Ovary (tissue), 10 donors: ENCODE measurements at places on chromosomes 7 and 10. TPM values are rescaled to one million over a fixed set of nuclear protein-coding genes. Genes with fewer than 3 reads are reported as not detected.

- no peak for DNase-seq
- H3K36me3 ChIP-seq: no peaks in the 10 kb centered on the region
- H3K27me3 ChIP-seq: no peaks in the 10 kb centered on the region
- no peaks in the 10 kb centered on the region for H3K4me1 ChIP-seq
- no peak overlapping the region for H3K4me3 ChIP-seq
These were observed 458.8 kb downstream of the DNAJB6 start for GRCh38 chr7:157795643-157796042.

GRCh38 chr10:67785098-67785497, 52.9 kb downstream of the DNAJC12 start:
- no peaks in the 10 kb centered on the region for H3K27me3 ChIP-seq
- no peak overlapping the region for H3K4me3 ChIP-seq
- no peak for DNase-seq
- no peaks in the 10 kb centered on the region for H3K36me3 ChIP-seq

GRCh38 chr10:122232769-122233168, 38.3 kb upstream of the BTBD16 start:
- H3K4me3 ChIP-seq: no peak overlapping the region
- no peak for DNase-seq
- no peak overlapping the region for H3K27ac ChIP-seq
- no peaks in the 10 kb centered on the region for H3K4me1 ChIP-seq

- no peaks in the 10 kb centered on the region for H3K4me1 ChIP-seq
- no peak overlapping the region for H3K4me3 ChIP-seq
- no peak for DNase-seq
- no peaks in the 10 kb centered on the region for H3K27me3 ChIP-seq
These were observed 66.1 kb upstream of the ZPBP start for GRCh38 chr7:50159154-50159553.

DNA sequence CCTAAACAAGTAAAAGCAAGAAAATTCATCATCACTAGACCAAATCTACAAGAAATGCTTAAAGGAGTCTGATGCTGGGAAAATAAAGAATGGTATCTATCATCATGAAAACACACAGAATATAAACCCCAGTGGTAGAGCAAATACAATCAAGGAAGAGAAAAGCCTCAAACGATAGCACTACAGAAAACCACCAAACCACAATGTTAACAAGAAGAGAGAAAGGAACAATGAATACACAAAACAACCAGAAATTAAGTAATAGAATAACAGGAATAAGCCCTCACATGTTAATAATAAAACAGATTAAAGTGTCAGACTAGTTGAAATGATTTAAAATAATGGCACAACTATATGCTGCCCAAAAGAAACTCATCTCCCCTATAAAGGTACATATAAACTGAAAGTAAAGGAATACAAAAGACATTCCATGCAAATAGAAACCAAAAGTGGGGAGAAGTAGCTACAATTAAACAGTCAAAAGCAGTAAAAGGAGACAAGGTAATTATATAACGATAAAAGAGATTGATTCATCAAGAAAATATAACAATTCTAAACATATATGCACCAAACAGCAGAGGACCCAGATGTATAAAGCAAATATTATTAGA, 77.3 kb downstream of the JMJD1C start:
- H3K27me3 ChIP-seq: no peaks in the 10 kb centered on the region
- H3K27ac ChIP-seq: no peak overlapping the region
- no peak for DNase-seq
- no peaks in the 10 kb centered on the region for H3K36me3 ChIP-seq
- H3K4me1 ChIP-seq: peaks cover 2% of the 10 kb centered on the region
- H3K4me3 ChIP-seq: no peak overlapping the region

GRCh38 chr7:117225536-117225935, 97.3 kb downstream of the WNT2 start:
- no peak overlapping the region for H3K4me3 ChIP-seq
- no peaks in the 10 kb centered on the region for H3K36me3 ChIP-seq
- DNase-seq: no peak
- H3K27ac ChIP-seq: no peak overlapping the region

DNA sequence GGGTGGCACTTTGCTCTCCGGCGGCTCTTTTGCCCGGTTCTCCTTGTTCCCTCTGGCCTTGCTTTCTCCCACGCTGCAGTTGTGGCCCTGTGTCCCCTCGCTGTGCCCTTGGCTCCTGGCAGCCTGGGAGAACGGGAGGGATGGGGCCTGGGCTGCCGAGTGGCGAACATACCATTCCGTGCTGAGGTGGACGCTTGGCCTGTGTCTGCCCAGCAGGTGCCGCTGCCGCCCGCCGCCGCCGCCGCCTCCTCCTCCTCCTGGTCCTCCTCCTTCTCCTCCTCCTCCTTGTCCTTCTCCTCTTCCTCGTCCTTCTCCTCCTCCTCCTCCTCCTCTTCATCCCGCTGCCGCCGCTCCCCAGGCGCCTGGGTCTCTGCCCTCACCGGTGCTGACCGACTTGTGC, 36.0 kb downstream of the AGAP3 start:
- H3K36me3 ChIP-seq: no peaks in the 10 kb centered on the region
- no peaks in the 10 kb centered on the region for H3K27me3 ChIP-seq
- H3K4me1 ChIP-seq: peaks cover 8% of the 10 kb centered on the region

DNA sequence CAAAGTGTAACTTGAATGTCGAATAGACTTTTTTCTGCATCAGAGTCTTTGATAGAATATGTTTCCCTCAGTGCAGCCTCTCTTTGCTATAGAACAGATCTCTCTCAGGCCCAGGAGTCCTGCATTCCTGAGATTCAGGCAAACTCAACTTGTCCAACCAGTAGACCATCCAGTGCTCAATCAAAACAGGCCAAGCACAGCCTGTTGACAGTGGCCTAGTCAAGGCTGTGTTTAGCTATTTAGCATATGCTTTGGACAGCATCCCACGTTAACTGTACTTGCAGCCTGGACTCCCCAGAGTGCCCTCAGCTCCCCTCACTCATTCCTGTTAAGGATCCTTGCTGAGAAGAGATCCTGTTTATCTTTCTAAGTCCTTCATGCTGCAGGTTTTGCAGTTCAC, 16.3 kb downstream of the OR6V1 start:
- H3K4me1 ChIP-seq: no peaks in the 10 kb centered on the region
- H3K27ac ChIP-seq: no peak overlapping the region
- no peaks in the 10 kb centered on the region for H3K36me3 ChIP-seq
- no peak for DNase-seq
- H3K4me3 ChIP-seq: no peak overlapping the region

- no peak for DNase-seq
- H3K36me3 ChIP-seq: no peaks in the 10 kb centered on the region
- H3K4me1 ChIP-seq: no peaks in the 10 kb centered on the region
These were observed 68.2 kb downstream of the GALNT11 start for GRCh38 chr7:152093717-152094116.

- H3K36me3 ChIP-seq: no peaks in the 10 kb centered on the region
- no peak overlapping the region for H3K4me3 ChIP-seq
- H3K27me3 ChIP-seq: no peaks in the 10 kb centered on the region
- DNase-seq: no peak
These were observed 108.0 kb downstream of the GRK5 start for GRCh38 chr10:119315128-119316001.

DNA sequence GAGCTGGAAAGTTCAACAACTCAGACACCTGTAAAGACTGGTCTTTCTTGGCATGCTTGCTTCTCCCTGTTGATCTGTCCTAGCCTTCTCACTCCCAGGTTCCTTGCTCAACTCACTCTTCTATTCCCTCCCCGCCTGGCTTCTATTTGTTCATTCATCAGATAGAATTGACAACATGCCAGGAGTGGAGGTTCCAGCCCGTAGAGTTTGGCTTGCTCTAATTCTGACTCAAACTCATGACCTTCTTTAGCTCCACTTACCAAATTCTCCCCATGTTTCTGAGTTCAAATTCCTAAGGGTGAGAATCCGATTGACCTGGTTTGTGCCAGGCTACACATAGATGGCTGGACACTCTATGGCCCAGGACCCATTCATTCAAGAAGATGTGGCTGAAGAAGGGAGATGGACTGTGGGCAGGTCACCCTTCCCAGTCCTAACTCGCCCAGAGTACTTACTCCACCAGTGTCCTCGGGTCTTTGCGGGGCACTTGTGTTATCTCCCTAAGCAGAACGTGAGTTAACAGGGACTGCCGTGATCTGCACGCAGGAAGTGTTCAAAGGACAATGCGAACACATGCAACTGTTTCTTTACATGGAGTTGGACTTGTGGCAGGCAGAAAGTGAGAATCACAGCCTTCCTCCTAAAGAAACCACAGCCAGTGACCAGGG, 4.0 kb upstream of the TMEM236 start:
- H3K4me3 ChIP-seq: no peak overlapping the region
- H3K27me3 ChIP-seq: no peaks in the 10 kb centered on the region
- DNase-seq: no peak
- H3K4me1 ChIP-seq: no peaks in the 10 kb centered on the region
- H3K36me3 ChIP-seq: no peaks in the 10 kb centered on the region

DNA sequence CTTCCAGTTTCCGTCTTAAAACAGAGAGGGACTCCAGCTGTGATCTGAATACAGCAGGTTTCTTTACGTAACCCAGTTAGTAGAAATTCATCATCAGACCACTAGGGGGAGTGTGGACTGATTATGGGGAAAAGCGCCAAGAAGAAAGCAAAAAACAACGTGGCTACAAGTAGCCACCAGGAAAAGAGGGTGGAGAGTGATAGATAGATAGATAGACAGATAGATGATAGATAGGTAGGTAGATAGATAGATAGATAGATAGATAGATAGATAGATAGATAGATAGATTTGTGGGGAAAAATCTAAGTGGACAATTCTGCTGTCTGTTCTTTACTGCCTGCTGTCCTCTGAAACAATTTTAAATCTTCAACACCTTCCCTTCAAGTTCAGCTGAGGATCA, 12.7 kb upstream of the AKR1B10 start:
- no peak for DNase-seq
- H3K4me3 ChIP-seq: no peak overlapping the region
- H3K4me1 ChIP-seq: no peaks in the 10 kb centered on the region
- H3K36me3 ChIP-seq: no peaks in the 10 kb centered on the region
- no peak overlapping the region for H3K27ac ChIP-seq

DNA sequence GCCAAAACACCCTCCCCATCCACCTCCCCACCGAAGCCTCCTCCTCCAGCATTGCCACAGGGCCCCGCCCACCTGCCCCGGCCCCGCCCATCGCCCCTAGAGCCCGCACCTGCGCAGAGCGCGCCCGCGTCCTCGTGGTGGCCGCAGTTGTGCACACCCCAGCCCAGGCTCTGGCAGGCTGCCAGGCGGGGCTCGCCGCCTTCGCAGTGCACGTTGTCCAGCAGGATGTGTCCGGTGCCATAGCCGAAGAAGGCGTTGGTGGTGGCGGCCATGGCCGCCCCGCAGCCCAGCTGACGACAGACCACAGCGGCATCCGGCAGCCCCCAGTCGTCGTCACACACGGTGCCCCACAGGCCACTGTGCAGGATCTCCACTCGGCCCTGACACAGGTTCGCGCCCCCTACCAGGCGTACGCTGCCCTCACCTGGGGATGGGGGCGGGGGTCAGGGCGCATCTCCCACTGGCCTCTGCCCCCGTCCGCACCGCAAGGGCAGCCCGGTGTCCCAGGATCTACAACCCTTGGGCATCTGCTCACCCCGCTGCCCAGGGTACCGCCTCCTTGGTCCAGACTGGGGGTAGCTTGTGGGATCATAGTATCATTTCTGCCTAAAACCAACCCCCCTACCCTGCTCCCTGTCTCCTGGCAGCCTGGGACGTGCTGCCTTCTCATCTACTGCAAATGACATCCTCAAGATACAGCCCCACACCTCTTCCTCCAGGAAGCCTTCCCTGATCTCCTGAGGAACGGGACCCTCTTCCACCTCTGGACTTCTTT, 11.9 kb downstream of the SSC4D start:
- no peaks in the 10 kb centered on the region for H3K36me3 ChIP-seq
- no peaks in the 10 kb centered on the region for H3K27me3 ChIP-seq
- H3K4me1 ChIP-seq: peaks cover 8% of the 10 kb centered on the region

- no peak overlapping the region for H3K27ac ChIP-seq
- H3K4me3 ChIP-seq: no peak overlapping the region
- H3K27me3 ChIP-seq: no peaks in the 10 kb centered on the region
- H3K36me3 ChIP-seq: no peaks in the 10 kb centered on the region
- no peak for DNase-seq
These were observed 34.8 kb upstream of the MSMB start for GRCh38 chr10:46080886-46081285.

DNA sequence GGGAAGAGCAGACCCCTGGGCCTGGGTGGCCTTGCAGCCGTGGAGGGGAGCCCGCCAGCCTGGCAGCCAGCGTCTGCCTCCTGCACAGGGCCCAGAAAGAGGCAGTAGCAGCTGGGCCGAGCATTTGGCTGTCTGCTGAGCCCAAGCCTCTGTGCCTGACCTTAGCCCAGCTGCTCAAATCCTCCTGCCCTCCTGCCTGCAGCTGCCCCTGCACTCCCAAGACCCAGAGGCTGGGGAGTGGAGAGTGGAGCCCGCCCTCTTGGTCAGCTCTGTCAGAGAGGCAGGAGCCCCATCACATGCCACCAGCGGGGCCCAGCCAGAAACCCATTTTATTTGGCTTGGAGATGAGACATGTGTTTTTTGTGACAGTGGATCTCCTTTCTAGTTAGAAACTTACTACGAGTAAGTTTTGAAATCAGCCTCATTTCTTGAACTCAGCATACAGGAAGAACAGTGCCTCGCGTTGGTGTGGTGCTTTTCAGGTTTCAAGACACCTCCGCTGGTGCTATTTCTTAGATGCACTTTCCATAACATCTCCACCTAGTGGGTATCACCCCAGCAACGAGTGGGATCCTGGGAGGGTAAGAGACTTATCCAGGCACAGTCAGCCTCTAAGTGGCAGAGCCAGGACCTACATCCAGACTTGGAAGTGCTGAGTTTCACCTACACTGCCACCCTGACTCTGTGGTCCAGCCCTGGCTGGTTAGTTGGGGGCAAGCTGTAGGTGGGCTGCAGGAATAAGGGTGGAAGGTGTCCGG, 477.1 kb downstream of the RPS24 start:
- no peak overlapping the region for H3K4me3 ChIP-seq
- H3K36me3 ChIP-seq: no peaks in the 10 kb centered on the region
- peak overlapping the region; percentile 12 for H3K27ac ChIP-seq
- H3K4me1 ChIP-seq: peaks cover 41% of the 10 kb centered on the region

GRCh38 chr10:122044045-122044661, 55.2 kb downstream of the TACC2 start:
- no peaks in the 10 kb centered on the region for H3K27me3 ChIP-seq
- H3K27ac ChIP-seq: no peak overlapping the region
- no peak overlapping the region for H3K4me3 ChIP-seq
- no peaks in the 10 kb centered on the region for H3K36me3 ChIP-seq

- no peaks in the 10 kb centered on the region for H3K4me1 ChIP-seq
- no peaks in the 10 kb centered on the region for H3K36me3 ChIP-seq
- no peak overlapping the region for H3K4me3 ChIP-seq
- H3K27me3 ChIP-seq: no peaks in the 10 kb centered on the region
- no peak for DNase-seq
- H3K27ac ChIP-seq: no peak overlapping the region
These were observed 336.8 kb downstream of the WDR11 start for GRCh38 chr10:121188005-121188404.

Gene IFIT1B
- polyA plus RNA-seq: not detected

Gene DTX2
- 2.2 TPM for polyA plus RNA-seq

Gene BLOC1S2
- 24.7 TPM for polyA plus RNA-seq

Gene ATP5MK
- polyA plus RNA-seq: 386 TPM

Gene ADAP1
- 0.52 TPM for polyA plus RNA-seq

Gene FLNC
- polyA plus RNA-seq: 6.5 TPM

Gene DENND2A
- polyA plus RNA-seq: 55.1 TPM

Gene PON1
- polyA plus RNA-seq: 0.83 TPM
